Posterior cingulate gyrus (tissue), 11 donors: ENCODE measurements at places on chromosomes 13 and 19.
A peak's percentile ranks its signal among the peaks of the same experiment; 100 is the strongest.

GRCh38 chr19:30214651-30215051 lies 157.5 kb upstream of the ZNF536 start:
- DNase-seq, result no peak

GRCh38 chr19:11570039-11570462 lies 7.4 kb downstream of the ACP5 start:
- DNase-seq, result no peak

DNA sequence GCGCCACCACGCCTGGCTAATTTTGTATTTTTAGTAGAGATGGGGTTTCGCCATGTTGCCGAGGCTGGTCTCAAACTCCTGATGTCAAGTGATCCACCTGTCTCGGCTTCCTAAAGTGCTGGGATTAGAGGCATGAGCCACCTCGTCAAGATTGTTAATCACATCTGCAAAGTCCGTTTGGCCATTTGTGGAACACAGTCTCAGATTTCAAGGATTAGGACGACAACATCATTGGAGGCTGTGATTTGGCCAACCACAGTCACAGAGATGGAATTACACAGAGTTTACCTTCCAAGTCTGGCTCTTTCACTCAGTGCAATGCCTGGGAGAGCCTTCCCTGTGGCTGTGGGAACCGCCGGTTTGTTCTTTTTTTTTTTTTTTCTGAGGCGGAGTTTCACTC lies 17.8 kb downstream of the SULT2B1 start:
- no peak for DNase-seq

- peak; percentile 29 for DNase-seq
Measured at GRCh38 chr19:40302224-40303011, 17.3 kb upstream of the AKT2 start.

GRCh38 chr13:98751367-98751782 lies 1.1 kb downstream of the SLC15A1 start:
- no peak for DNase-seq

DNA sequence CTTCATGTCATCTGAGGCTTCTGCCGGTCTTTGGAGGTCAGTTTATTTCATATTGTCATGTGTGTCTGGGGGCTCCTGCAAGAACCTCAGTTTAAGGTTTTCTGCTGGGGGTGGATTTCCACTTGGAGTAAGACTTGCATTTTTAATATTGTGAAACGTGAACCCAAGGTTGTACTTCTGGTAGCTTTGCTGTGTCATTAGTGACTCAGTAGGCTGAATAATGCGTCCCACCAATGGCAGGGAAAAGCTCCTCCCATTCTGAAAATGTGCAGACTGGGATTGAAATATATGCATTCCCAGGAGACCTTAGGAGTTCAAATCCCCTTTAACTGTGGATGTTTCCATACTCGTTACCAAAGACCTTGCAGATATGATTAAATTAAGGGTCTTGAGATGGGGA lies 46.2 kb downstream of the ING1 start:
- no peak for DNase-seq

DNA sequence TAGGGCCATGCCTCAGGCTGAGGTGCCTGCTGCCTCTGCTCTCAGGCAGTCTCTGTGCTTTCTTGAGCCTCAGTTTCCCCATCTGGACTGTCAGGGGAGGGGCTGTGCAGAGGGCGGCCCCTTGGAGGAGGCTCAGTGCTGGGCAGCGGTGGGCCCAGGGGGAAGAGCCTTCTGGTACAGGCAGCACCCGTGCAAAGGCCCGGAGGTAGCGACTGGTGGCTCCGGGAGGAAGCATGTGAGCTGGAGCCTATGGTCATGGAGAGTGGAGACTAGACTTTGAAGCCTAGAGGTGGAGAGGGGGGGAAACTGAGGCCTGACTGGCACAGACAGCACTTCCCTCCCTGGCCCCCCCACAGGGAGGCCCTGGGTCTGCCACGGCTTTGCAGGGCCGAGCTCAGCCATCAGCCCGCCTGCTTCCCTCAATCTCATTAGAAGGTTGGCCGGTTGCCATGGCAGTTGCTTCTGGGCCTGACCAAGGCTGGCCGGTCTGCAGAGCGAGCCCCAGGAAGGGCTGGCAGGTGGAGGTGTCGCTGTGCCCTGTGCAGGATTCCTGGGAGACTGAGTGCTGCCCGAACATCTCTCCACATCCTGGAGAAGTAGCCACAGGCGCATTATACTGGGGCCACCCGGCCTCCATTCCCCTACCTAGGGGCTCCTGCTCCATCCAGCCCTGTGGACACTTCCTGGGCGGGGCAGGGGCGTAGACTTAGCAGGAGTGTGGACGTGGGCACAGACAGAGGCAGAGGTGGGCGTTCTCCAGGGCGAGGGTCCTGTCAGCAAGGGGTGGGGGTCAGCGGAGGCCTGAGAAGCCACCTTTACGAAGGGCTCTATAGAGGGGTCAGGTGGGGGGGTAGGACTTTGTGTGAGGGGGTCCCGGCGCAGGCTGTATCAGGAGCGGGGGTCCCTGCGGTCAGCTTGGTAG lies 53.2 kb downstream of the CRTC1 start:
- DNase-seq, result peak; percentile 47
